ENCODE measurements at places on chromosomes 16 and 17.

DNA sequence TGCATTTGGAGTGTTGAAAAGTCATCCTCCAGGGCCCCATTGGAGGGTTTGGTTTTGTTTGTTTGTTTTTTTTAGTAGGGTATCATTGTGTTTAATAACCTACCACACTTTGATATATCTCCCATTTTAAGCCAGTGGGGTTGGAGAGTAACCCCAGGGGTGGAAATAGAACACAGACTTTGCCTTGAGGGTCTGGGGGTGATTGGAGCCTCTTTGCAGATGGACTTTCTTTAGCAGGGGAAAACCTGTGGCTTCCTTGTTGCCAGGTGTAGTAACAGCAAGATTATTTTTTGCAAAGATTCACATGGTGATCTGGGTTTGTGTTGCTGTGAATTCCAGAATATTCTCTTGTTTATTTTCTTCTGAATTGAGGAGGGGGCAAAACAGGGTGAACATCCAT, 1.5 kb downstream of the ABCC1 start:
- DNase-seq: no peak

- no peak for DNase-seq
Measured at GRCh38 chr17:75124819-75125162, 6.8 kb downstream of the NT5C start.

DNA sequence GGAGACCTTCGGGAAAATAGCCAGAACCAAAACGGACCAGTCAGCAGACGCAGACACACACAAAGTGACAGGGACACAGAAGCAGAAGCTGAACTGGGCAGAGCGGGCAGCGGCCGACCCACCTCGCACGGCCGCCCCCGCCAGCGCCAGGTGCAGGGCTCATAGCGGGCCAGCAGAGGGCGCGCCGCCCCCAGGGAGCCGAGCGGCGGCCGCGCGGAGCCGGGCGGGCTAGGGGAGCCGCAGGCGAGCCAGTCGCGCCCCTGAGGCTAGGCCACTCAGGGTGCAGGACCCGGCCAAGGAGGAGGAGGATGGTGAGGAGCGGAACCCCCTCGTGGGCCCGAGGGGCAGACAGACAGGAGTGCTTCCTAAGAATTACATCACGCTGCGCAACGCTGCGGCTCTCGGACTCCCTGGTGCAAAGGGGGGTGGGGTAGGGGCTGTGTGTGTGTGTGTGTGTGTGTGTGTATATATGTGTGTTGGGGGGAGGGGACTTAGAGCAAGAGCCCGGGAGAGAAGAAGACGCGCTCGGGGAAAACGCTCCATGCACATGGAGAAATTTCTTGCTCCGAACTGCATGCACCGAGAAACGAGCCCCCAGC, 913 bp upstream of the NOG start:
- peak; percentile 91 for DNase-seq

DNA sequence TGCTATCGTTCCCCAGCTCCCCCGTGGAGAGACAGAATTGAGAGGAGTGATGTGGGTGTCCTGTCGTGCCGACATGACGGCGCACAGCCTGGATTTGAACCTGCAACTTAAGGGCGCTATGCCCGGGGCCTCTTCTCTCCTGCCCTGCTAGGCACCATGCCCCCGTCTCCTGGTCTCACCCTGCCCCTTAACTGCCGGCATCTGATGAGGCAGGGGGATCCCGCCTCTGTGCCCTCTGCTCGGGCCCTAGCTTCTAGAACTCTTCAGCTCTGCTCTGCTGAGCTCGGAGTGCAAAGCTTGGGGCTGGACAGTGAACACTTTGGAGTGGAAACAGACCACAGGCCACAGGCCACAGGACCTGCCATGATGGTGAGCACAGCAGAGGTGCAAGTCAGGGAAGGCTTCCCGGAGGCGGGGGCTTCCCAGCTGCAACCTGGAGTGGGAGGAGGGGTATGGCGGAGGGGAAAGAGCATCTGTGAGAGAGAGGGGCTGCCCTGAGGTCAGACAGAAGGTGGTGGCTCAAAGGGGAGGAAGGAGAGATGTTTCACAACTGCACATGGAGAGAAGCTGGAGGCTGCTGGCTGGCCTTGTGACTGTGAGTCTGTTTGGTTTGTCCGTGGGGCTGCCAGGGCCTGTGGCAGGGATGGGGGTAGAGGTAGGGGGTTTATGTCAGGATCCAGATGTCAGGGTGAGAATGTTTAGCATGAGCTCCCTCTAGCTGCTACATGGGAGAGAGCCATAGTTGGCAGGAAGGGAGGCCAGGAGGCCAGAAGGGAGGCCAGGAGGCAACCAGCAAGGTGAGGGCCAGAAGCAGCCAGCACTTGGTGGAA, 107.8 kb downstream of the CRLF3 start:
- DNase-seq: peak; percentile 74
